Stimulated activated CD4-positive, alpha-beta T cell treated with anti-CD3 and anti-CD28 coated beads, Interleukin-1b, Interleukin-23, amount 100 ng/mL, for 1 hour (primary cell): ENCODE measurements at places on chromosomes 1 and 21.
A peak's percentile ranks its signal among the peaks of the same experiment; 100 is the strongest.

- no peak for DNase-seq
These were observed 20.1 kb downstream of the FAAP20 start for GRCh38 chr1:2174348-2175054.

DNA sequence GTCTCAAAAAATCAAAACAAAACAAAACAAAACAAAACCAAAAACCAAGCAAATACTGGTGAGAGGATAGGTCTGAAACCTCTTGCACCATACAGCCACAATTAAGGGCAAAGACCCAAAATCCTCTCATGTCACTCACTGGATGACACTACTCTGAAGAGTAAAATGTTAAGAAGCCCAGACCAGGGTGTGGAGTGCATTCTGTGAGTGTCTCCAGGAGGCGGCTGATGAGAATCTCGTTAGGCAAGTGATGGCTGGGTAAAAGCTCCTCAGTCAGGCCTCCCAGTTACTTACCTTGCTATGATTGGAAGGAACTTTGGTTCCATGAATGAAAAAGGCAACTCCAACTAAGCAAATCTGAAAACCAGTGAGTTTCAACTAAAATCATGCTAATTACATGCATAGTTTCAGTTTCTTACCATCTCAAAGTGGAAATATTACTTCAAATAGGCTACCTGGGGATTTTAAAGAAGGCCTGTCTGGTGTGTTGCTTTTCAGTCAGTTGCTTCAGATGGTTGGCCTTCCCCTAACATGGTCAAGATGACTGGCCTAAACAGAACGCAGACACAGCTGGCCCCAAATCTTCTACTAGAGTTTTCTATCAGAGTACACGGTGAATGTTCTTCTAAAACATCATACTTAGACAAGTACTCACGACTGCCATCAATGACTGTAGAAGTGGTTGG, 95.1 kb downstream of the KIAA0319L start:
- no peak for DNase-seq

- DNase-seq: peak; percentile 33
These were observed at the start of gene CERS2 for GRCh38 chr1:150974580-150975478. TSS of gene CERS2 (minus strand) at chr1:150974835. CDS start at chr1:150969090, 5,745 bp downstream.

DNA sequence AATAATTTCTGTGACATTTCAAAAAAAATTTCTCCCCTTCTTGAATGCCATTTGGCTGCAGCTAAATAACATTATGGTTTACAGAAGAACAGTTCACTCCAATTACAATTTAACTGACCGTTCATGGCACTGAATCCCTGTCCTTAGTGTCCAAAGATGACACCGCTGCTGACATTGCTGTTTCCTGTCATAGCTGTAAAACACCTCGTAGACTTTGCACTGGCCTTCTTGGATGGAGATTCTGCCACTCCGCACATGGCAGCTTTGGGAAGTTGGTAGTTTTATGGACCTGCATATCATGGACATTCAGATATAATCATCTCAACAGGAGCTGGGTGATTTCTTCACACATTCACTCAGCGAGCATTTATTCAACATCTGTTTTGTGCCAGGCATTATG, 5.0 kb downstream of the ARMH1 start:
- DNase-seq: no peak

- no peak for DNase-seq
These were observed 661.8 kb upstream of the CXADR start for GRCh38 chr21:16851054-16851453.

DNA sequence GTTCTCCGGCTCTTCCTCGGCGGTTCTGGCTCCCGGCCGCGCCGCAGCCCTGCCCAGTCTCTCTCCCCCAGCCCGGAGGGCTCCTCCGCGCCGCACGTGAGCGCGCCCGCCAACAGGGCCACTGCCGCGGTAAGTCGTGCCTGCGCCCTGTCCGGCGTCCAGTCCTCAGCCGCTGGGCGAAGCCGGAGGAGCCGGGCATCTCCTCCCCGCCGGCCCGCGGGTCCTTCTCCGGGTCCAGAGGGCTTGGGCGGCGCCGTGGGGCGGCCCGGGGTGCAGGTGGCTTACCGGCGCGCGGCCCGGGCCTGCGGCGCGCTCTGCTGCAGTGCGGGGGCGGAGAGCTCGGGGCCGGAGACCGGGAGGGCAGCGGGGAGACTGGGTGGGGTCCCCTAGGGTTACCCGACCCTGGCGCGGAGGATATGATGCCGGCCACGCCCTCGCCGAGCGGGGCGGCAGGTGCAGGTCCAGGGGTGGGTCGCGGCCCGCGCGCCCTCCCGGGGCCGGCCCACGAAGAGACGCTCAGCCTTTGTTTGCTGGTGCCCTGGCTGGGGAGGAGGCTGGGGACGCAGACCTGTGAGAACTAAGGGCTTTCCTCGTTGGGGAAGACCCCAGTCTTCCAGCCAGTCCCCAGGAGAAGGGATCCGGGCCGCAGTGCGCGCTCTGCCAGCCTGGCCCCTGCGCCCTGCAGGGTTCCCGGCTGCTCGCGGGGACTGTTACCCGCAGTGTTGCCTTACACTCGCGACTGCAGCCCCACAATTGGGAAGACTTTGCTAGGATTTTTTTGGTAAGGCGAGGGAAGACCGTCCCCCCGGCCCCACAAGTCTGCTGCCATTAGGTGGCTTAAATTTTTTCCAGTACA, at the start of gene DOP1B:
Gene DOP1B, plus strand, starts transcription at position 10 of the 856 bp plus-strand sequence. CDS start 7,910 bp downstream, outside the sequence.
- DNase-seq: no peak
